ENCODE measurements at places on chromosomes 5 and 9.

- DNase-seq, result no peak
Measured at GRCh38 chr5:157356576-157356975, 90.7 kb downstream of the CYFIP2 start.

- no peak for DNase-seq
Measured at GRCh38 chr5:179393078-179393477, 47.8 kb upstream of the ADAMTS2 start.

GRCh38 chr5:39108987-39109386 is 34.8 kb upstream of the RICTOR start:
- no peak for DNase-seq

DNA sequence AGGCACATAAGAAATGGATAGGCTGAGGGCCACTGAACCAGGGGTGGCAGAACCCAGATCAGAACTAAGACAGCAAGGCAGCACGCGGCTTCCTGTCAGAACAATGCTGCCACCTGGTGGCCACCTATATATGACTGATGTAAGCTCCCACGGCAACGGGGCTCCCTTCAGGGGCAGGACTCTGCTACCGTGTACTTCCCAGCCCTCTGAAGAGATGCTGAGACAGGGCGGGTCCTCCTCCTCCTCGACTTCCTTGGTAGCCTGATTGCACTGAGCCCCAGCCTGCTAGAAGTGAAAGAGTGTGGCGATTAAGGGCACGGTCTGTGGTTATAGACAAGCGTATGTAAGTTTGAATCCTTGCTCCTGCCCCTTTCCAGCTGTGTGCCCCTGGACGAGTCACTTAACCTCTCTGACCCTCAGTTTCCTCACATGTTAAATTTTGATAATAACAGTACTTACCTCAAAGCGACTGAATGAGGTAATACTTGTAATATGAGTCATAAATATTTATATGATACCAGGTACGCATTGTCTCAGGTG is 13.3 kb downstream of the RPS14 start:
- DNase-seq, result peak; percentile 90

DNA sequence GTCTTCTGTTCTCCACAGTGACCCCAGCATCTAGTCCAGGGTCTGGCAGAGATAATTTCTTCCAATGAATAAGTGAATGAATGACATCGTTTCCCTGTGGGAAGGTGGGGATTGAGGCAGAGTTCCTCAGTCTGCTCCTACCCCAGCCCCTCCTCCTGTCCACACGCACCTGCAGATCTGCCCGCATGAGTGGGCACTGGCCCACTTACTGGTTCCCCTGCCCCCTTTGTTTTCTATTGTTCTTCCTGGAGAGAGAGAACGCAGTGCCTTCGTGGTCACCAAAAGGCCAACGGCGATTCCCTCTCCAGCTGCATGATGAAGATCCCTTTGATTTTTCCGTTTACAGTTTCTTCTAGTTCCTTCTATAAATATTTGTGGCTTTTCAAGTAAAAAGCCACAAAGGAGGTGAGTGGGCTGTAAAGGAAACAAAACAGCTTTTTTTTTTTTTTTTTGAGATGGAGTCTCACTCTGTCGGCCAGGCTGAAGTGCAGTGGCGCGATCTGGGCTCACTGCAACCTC is 5.8 kb upstream of the FPGS start:
- no peak for DNase-seq

DNA sequence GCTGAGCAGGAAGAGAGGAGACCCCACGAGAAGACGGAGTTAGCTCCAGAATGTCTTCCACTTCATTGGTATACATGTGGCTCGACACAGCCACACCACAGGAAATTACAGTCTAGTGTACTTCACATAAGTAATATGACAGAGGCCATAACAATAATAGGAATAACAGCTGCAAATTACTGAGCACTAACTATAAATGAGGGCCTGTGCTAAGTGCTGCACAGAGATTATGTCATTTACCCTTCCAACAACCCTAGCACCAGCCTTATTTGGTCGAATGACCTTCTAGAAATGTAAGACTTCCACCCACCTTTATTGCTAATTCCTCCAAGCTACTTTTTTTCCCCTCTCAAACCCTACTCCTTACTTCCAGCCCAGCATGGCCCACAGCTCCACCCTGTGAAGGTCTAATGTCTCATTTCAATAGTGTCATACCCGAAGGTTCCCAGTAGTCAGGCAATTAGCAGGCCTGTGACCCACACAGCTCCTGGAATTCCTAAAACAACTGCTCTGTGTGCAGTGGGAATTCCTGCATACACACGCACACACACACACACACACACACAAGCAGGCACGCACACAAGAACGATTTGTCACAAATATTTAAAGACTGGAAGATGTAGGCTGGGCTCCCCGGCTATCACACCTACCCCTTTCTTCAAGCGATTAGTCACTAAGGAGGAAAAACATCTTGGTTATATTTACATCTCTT is 134.5 kb downstream of the FRMD3 start:
- no peak for DNase-seq

GRCh38 chr9:117403848-117404247 is 11.0 kb downstream of the ASTN2 start:
- no peak for DNase-seq

GRCh38 chr5:32869216-32869615 is 158.1 kb downstream of the NPR3 start:
- DNase-seq, result no peak

- DNase-seq, result no peak
Measured at GRCh38 chr5:128815201-128815600, 150.1 kb upstream of the SLC27A6 start.

GRCh38 chr9:81915801-81916505 is 12.3 kb upstream of the SPATA31D4 start:
- no peak for DNase-seq

- no peak for DNase-seq
Measured at GRCh38 chr9:89137542-89138462, 40.8 kb downstream of the SHC3 start.

DNA sequence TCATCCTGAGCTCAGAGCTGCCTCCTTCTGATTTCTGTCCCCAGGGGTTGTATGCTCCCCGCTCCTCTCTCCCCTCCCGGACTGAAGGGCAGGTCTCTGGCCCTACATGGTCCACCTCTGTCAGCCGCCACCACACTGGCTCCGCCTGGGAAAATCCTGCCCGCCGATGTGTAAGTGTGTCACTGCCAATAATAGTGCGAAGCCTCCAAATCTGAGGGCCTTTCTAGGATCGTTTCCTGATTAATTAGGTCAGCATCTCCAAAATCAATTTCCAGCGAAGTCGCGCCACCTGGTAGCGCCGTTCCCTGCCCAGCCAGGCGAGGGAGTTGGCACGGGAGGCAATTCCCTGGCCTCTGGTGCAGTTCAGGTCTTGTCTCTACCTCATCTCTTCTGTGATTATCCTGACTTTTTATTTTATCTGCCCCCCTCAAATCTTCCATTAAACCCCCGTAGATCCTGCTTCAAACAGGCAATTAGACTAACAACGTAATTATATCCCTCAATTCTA is 73.5 kb downstream of the ZNF618 start:
- no peak for DNase-seq

DNA sequence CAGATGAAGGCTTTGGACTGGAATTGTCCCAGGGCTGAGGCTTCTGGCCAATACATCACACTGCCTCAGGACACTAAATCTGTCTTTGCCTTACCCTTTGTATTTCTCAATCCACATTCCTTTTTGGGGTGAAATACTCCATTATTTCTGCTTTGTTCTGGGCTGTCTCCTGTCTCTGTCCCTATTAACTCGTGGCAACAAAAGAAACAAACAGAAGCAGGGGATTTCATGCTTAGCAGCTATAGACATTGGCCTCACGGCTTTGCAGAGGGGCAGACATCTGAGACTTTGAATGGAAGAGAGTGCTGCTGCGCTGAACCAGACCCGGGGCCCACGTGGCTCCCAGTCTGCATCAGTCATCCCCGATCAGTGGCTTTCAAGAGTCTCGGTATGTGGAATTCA is 129.7 kb downstream of the ARL15 start:
- DNase-seq, result no peak

DNA sequence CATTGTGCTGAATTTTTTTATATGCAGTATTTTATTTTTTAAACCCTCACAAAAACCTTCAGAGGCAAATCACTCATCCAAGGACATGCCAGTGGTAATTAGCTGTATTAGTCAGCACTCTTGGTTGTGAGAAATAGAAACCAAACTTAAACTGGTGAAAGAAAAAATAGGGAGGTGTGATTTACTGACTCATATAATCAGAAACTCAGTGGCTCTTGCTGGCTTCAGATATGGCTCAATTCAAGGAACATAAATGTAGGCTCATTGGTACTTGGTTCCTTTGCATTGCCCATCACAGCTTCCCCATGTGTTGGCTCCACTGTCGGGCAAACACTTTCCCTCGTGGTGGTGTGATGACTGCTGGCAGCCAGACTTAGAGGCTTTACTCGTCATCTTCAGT is 497.2 kb downstream of the MAT2B start:
- DNase-seq, result no peak

GRCh38 chr9:116860509-116861120 is 173.5 kb downstream of the TRIM32 start:
- DNase-seq, result no peak

GRCh38 chr9:35340046-35340445 is 149.9 kb upstream of the RUSC2 start:
- DNase-seq, result no peak

GRCh38 chr9:35910613-35911359 is 1.5 kb downstream of the SPAAR start:
- no peak for DNase-seq

GRCh38 chr5:125056671-125057485 is 310.4 kb upstream of the ZNF608 start:
- no peak for DNase-seq

- no peak for DNase-seq
Measured at GRCh38 chr9:20781092-20781491, 97.0 kb downstream of the FOCAD start.

GRCh38 chr5:28748446-28748845 is 1710.1 kb upstream of the CDH9 start:
- no peak for DNase-seq

DNA sequence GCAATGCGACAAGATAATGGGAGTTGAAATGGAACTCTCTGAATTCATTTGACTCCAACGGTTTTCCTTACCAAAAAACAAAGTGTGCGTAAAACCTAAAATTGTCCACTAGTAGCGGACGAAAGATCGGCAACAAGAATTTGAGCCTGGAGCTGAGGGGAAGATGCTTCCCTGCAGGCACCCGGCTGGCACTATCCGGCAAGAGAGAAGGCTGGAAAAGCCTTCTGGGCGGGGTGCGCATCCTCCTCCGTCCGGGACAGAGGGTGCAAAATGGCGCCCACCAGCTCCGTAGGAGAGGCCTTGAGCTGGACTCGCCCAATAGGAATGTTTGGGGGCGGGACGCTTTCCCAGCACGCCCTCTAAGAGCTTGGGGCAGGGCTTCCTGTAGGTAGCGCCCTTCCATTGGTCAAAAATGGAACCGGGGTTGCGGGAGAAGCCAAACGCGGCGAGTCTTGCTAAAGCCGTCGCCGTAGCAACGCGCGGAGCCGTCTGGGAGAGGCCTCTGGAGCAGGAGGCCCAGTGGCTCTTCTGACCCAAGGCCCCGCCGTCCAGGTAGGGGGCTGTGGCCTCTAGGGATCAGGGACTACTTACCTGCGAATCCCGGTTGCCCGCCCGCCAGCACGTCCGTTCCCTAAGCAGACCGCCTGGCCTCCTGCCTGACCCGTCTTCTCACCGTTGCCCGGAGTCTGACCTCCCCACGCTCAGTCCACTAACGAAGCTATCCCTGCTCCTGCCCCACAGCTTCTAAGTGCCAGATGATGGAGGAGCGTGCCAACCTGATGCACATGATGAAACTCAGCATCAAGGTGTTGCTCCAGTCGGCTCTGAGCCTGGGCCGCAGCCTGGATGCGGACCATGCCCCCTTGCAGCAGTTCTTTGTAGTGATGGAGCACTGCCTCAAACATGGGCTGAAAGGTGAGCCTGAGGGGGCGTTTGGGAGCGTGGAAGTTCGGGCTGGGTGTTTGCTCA is 9.2 kb downstream of the RUFY1 start:
- peak; percentile 79 for DNase-seq

- DNase-seq, result no peak
Measured at GRCh38 chr9:86667307-86667706, 280.0 kb downstream of the GAS1 start.

GRCh38 chr5:176916337-176916736 is 17.2 kb upstream of the HK3 start:
- DNase-seq, result no peak

DNA sequence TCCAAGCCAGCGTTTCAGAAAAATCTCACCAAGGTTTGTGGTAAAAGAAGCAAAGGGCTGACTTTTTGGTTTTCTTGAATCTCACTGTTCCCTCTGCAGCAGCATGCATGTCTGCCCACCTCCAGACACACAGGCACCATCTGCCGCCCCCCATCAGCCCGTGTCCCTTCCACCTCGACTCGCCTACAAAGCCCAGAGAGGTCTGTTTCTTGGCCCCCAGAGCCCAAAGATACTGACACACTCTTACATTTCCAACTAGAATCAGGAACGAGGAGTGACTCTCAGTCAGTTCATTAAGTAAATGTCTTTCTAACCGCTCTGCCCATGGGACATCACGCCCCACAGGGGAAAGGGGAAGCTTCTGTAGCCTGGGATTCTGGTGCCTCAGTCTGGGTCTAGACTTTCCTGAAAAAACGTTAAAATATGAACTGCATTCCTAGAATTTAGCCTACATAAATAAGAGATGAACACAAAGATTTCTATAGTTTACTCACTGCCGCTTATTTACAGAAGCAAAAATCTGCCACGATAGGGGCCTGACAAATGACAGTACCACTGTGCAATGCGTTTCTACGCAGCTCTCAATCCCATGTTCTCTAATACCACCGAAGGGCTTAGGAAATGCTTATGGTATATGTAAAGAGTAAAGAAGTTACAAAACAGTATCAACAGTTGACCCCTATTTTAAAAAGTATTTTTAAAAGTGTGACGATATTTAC is 4.1 kb downstream of the IL4 start:
- DNase-seq, result no peak

DNA sequence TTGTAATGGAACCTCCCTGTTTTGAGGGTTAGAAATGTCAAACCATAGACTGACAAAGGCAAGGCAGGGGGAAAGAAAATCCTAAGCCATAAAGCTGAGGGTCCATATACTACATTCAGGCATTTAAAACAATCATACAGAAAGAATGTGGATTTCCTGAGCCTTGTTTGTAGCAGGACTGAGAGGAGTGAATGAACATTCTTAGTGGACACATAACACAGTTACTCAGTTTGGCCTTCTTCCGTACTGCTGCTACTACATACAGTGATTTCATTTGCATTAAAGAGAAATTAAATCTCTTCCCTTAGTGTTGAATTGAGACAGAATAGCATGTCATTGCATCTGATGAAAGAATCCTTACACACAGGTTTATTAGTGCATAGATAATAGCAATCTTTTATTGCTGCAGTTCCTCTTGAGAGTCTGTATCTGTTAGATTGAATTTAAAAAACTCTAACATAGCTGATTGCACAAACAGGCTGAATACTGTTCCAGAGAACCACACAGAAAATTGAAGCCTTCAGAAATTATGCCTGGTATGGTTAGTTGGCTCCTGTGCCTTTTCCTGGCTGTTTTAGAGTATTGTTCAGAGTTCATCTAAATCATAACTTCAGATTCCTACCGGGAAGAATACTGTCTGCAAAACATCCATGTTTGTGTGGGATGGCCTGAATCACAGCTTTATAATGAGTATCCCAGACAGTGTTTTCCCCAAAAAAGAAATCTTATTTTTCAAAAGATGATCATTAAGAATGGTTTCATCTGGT is 2.0 kb upstream of the MTX3 start:
- no peak for DNase-seq

- no peak for DNase-seq
Measured at GRCh38 chr5:150413176-150413901, 629 bp upstream of the CD74 start.

Data from stimulated activated CD4-positive, alpha-beta T cell treated with anti-CD3 and anti-CD28 coated beads, Interleukin-15, amount 100 ng/mL, for 48 hours (primary cell).